ENCODE measurements at places on chromosomes 7 and 10. TPM values are rescaled to one million over a fixed set of nuclear protein-coding genes. Genes with fewer than 3 reads are reported as not detected.
A peak's percentile ranks its signal among the peaks of the same experiment; 100 is the strongest.

- H3K4me3 ChIP-seq = no peak overlapping the region
- no peaks in the 10 kb centered on the region for H3K4me1 ChIP-seq
- DNase-seq = no peak
- H3K36me3 ChIP-seq = peaks cover 17% of the 10 kb centered on the region
- no peak overlapping the region for H3K27ac ChIP-seq
- no peaks in the 10 kb centered on the region for H3K27me3 ChIP-seq
These were observed 52.3 kb downstream of the SHTN1 start for GRCh38 chr10:116952729-116953128.

GRCh38 chr7:21357151-21358097 lies 70.5 kb upstream of the SP4 start:
- H3K27ac ChIP-seq = no peak overlapping the region
- H3K4me3 ChIP-seq = no peak overlapping the region
- H3K27me3 ChIP-seq = no peaks in the 10 kb centered on the region
- no peaks in the 10 kb centered on the region for H3K4me1 ChIP-seq

DNA sequence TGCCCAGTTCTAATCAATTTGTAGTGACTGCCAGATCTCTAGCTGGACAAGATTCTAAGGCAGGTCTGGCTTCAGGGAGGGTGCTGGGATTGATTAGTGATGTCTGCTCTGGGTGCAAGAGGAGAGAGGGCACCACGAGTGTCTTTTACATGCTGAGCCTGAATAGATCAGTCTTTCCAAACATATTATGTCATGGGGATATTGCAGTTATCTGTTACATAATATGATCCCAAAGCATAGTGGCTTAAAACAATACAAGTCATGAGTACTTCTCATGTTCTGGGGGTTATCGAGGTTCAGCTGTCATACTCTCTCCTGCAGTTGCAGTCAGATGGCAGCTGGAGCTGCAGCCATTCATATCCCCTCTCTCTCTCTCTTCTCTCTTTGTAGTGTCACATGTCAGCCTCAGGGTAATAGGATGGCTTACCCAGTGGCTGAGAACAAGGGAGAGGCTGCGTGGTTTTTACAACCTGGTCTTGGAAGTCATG lies 26.0 kb downstream of the SLC29A3 start:
- H3K4me3 ChIP-seq = no peak overlapping the region
- H3K27ac ChIP-seq = no peak overlapping the region
- H3K36me3 ChIP-seq = peaks cover 5% of the 10 kb centered on the region

GRCh38 chr7:155850766-155851678 lies 38.8 kb upstream of the SHH start:
- H3K27ac ChIP-seq = no peak overlapping the region
- H3K36me3 ChIP-seq = no peaks in the 10 kb centered on the region
- peaks cover 6% of the 10 kb centered on the region for H3K4me1 ChIP-seq
- H3K27me3 ChIP-seq = no peaks in the 10 kb centered on the region
- no peak overlapping the region for H3K4me3 ChIP-seq

DNA sequence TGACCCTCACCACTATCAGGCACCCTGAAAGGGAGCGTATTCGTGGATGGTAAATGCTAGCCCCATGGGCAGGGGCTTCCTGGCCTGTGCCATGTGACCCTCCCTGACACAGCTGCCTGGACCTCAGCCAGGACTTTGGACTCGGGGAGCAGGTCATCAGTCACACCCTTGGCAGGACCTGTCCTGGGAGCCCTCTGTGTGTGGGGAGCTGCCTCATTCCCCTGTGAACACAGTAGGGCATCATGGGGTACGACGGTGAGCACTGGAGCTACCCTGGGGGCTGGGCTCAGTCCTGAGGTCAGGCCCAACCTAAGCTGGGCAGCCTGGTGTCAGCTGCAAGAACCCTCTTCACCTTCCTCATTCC lies 129.3 kb upstream of the FAM20C start:
- H3K4me3 ChIP-seq = no peak overlapping the region
- DNase-seq = no peak
- no peaks in the 10 kb centered on the region for H3K27me3 ChIP-seq
- no peak overlapping the region for H3K27ac ChIP-seq
- no peaks in the 10 kb centered on the region for H3K36me3 ChIP-seq
- H3K4me1 ChIP-seq = peaks cover 2% of the 10 kb centered on the region

DNA sequence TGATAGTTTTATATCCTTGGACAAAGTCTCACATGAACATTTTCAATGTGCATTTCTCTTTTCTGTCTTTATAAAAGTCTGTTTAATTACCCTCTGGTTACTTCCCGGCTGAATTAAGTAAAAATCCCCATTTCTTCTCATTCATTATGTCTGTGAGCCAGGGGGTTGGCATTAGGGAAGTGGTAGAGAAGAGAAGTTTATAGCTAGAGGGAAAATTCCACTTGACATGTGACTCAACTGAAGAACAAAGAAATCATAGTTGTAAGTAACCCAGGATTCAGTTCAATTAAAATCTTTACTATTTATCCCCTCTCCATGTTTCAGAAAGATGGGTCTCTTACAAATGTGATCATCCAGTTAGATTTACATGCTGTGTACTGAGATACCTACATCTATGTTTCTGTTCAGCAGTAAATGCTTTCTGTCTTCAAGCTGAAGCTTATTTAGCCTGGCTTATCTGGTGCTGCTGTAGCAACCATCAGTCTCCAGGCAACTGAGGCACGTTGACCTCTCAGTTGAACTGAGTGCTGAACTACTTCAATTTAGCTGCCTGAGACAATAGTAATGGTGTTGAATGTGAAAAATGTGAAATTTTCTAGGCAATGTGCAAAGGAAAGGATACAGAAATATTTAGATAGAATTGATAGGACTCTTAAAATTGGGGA lies 181.6 kb downstream of the MLLT10 start:
- H3K36me3 ChIP-seq = peaks cover 15% of the 10 kb centered on the region
- no peak overlapping the region for H3K4me3 ChIP-seq
- peak; percentile 10 for DNase-seq
- H3K4me1 ChIP-seq = peaks cover 2% of the 10 kb centered on the region
- no peaks in the 10 kb centered on the region for H3K27me3 ChIP-seq

- H3K4me1 ChIP-seq = no peaks in the 10 kb centered on the region
- H3K27ac ChIP-seq = no peak overlapping the region
- no peak for DNase-seq
- no peaks in the 10 kb centered on the region for H3K36me3 ChIP-seq
- H3K4me3 ChIP-seq = no peak overlapping the region
- peaks cover 3% of the 10 kb centered on the region for H3K27me3 ChIP-seq
These were observed 119.4 kb downstream of the PTPRN2 start for GRCh38 chr7:158468181-158468580.

- no peak overlapping the region for H3K4me3 ChIP-seq
- H3K27me3 ChIP-seq = no peaks in the 10 kb centered on the region
- peaks cover 2% of the 10 kb centered on the region for H3K36me3 ChIP-seq
These were observed 4.5 kb upstream of the MICALL2 start for GRCh38 chr7:1463676-1464223.

GRCh38 chr7:142807855-142808460 lies 37.2 kb downstream of the PRSS2 start:
- no peak overlapping the region for H3K4me3 ChIP-seq
- no peaks in the 10 kb centered on the region for H3K36me3 ChIP-seq
- DNase-seq = no peak
- H3K27me3 ChIP-seq = peaks cover 43% of the 10 kb centered on the region
- no peaks in the 10 kb centered on the region for H3K4me1 ChIP-seq
- no peak overlapping the region for H3K27ac ChIP-seq

- H3K4me1 ChIP-seq = peaks cover 3% of the 10 kb centered on the region
- no peaks in the 10 kb centered on the region for H3K27me3 ChIP-seq
- no peak overlapping the region for H3K4me3 ChIP-seq
These were observed 61.1 kb downstream of the PTPRE start for GRCh38 chr10:127968027-127968441.

GRCh38 chr10:31677195-31678138 lies 251.2 kb downstream of the ARHGAP12 start:
- no peak overlapping the region for H3K27ac ChIP-seq
- no peaks in the 10 kb centered on the region for H3K27me3 ChIP-seq
- no peaks in the 10 kb centered on the region for H3K36me3 ChIP-seq
- no peaks in the 10 kb centered on the region for H3K4me1 ChIP-seq

- H3K27ac ChIP-seq = no peak overlapping the region
- peaks cover 7% of the 10 kb centered on the region for H3K4me1 ChIP-seq
- H3K36me3 ChIP-seq = no peaks in the 10 kb centered on the region
- H3K27me3 ChIP-seq = no peaks in the 10 kb centered on the region
These were observed 55.9 kb upstream of the MXI1 start for GRCh38 chr10:110151467-110151866.

- no peaks in the 10 kb centered on the region for H3K27me3 ChIP-seq
- DNase-seq = no peak
- no peak overlapping the region for H3K4me3 ChIP-seq
- no peak overlapping the region for H3K27ac ChIP-seq
These were observed 34.0 kb downstream of the SMKR1 start for GRCh38 chr7:129536323-129536722.

GRCh38 chr7:18366394-18366793 lies 129.2 kb upstream of the HDAC9 start:
- no peak overlapping the region for H3K27ac ChIP-seq
- no peak for DNase-seq
- H3K4me1 ChIP-seq = no peaks in the 10 kb centered on the region
- H3K4me3 ChIP-seq = no peak overlapping the region
- no peaks in the 10 kb centered on the region for H3K36me3 ChIP-seq

- no peaks in the 10 kb centered on the region for H3K4me1 ChIP-seq
- H3K27ac ChIP-seq = no peak overlapping the region
These were observed 200.6 kb downstream of the DIP2C start for GRCh38 chr10:488933-489215.

DNA sequence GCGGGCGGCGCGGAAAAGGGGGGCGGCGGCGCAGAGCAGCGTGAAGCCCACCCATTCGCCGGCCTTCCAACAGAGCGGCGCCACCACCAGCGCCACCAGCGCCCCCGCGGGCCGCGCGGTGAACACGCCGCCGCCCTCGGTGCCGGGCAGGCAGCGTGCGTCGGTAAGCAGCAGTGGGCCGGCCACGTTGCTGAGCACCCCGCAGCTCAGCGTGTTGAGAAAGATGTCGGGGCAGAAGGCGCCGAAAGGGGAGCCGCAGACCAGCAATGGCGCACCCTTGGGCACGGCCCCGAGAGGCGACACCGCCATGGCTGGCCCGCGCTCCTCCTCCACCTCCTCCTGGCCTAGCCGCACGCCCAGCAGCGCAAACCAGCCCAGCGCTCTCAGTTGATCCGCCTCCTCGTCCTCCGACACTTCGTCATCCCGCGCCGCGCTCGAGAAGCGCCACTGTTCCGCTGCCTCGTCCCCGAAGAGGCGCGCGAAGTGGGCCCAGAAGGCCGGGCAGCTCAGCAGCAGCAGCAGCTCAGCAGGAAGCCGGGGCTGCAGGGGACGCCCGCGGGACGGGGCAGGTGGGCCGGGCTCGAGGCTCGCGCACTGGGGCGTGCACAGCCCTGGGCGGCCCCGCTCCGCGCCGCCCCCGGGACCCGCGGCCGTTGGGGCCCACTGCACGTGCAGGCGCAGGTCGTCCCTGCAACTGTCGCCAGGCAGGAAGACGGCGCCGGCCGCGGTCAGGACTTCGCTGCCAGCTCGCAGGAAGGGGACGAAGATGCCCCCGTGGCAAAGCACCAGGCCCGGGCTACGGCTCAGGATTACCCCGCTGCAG lies 623 bp downstream of the TYSND1 start:
- peak; percentile 44 for DNase-seq
- H3K27ac ChIP-seq = peak overlapping the region; percentile 76
- peak overlapping the region; percentile 69 for H3K4me3 ChIP-seq
- H3K27me3 ChIP-seq = no peaks in the 10 kb centered on the region
- peaks cover 16% of the 10 kb centered on the region for H3K4me1 ChIP-seq

DNA sequence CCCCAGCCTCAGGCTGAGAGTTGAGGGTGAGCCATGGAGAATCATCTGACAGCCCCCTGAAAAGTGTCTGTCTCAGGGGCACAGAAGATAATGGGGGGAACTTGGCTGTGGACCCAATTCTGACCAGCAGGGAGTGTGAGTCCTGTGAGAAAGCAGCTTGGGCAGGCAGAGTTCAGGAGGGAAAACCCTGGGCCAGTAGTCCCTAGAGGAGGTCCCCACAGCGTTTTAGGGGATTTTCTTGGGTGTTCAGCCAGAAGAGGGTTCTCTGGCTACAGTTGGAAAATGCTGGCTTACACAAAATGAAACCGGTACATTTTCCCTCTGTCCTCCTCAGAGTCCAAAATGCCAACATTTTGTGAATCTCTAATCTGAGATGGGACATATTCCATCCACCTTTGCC lies 35.8 kb upstream of the TRIM8 start:
- H3K4me3 ChIP-seq = no peak overlapping the region
- DNase-seq = no peak
- peaks cover 28% of the 10 kb centered on the region for H3K36me3 ChIP-seq
- H3K27me3 ChIP-seq = no peaks in the 10 kb centered on the region
- no peak overlapping the region for H3K27ac ChIP-seq
- peaks cover 14% of the 10 kb centered on the region for H3K4me1 ChIP-seq

DNA sequence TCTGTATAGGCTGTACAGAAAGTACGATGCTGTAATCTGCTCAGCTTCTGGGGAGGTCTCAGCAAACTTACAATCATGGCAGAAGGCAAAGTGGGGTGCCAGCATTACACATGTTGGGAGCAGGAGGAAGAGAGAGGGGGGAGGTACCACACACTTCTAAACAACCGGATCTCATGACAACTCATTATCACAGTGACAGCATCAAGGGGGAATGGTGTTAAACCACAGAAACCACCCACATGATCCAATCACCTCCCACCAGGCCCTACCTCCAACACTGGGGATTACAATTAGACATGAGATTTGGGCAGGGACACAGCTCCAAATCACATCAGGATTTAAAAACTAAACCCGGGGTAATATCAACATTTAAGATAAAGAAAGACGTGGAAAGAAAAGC lies 468.8 kb upstream of the AUTS2 start:
- H3K4me1 ChIP-seq = no peaks in the 10 kb centered on the region
- no peak for DNase-seq
- peaks cover 2% of the 10 kb centered on the region for H3K27me3 ChIP-seq
- H3K36me3 ChIP-seq = no peaks in the 10 kb centered on the region
- no peak overlapping the region for H3K4me3 ChIP-seq

GRCh38 chr7:6020371-6021286 lies 10.5 kb upstream of the ANKRD61 start:
- H3K36me3 ChIP-seq = peaks cover 83% of the 10 kb centered on the region
- H3K4me1 ChIP-seq = no peaks in the 10 kb centered on the region
- no peaks in the 10 kb centered on the region for H3K27me3 ChIP-seq
- no peak overlapping the region for H3K4me3 ChIP-seq

GRCh38 chr7:79452032-79452494 lies 1.4 kb downstream of the MAGI2 start:
- no peaks in the 10 kb centered on the region for H3K4me1 ChIP-seq
- peaks cover 47% of the 10 kb centered on the region for H3K27me3 ChIP-seq
- H3K4me3 ChIP-seq = peak overlapping the region; percentile 68
- H3K27ac ChIP-seq = no peak overlapping the region
- DNase-seq = peak; percentile 37
- no peaks in the 10 kb centered on the region for H3K36me3 ChIP-seq

- H3K27ac ChIP-seq = no peak overlapping the region
- no peaks in the 10 kb centered on the region for H3K27me3 ChIP-seq
- H3K4me3 ChIP-seq = no peak overlapping the region
- no peak for DNase-seq
- H3K4me1 ChIP-seq = no peaks in the 10 kb centered on the region
These were observed 33.6 kb downstream of the WAC start for GRCh38 chr10:28566458-28567015.

The TMEM140 gene
- polyA plus RNA-seq = 20.6 TPM

The TNRC18 gene
- 78.4 TPM for polyA plus RNA-seq

The ALOX5 gene
- 17.6 TPM for polyA plus RNA-seq

The PLPP4 gene
- polyA plus RNA-seq = 3.1 TPM

Data from large intestine (tissue), 12 donors.